ENCODE measurements at places on chromosomes 5 and 9.

DNA sequence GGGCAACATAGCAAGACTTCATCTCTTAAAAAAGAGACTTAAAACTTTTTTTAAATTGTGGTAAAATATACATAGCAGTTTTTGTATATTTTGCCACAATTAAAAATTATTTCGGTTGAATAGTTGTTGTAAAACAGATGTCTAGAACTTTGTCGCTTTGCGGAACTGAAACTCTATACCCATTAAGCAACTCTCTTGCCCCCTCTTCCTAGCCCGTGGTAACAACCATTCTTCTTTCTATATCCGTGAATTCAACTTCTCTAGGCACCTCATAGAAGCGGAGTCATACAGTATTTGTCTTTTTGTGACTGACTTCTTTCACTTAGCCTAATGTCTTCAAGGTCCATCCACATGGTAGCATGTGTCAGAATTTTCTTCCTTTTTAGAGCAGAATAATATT is 43.3 kb downstream of the SPARC start:
- DNase-seq: no peak

GRCh38 chr9:27503623-27504022 is 20.5 kb upstream of the IFNK start:
- no peak for DNase-seq

DNA sequence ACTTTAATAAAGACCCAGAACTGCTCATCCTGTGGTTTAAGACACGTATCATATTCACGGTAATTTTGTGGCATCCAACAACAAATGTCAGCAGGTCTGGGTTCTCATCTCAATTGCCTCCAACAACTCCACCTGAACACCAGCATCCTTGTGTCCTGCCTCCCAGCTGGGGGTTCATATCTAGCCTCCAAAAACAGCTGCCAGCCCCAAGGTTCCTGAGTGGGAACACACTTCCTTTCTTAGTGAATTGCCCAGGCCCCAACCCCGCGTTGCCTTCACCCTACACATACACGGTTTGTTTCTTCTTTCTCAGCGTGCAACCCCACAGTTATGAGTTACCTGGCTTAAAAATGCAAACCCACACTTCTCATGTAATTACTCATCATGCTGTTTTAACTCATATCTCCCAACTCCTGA is 77.9 kb downstream of the SEMA4D start:
- no peak for DNase-seq

DNA sequence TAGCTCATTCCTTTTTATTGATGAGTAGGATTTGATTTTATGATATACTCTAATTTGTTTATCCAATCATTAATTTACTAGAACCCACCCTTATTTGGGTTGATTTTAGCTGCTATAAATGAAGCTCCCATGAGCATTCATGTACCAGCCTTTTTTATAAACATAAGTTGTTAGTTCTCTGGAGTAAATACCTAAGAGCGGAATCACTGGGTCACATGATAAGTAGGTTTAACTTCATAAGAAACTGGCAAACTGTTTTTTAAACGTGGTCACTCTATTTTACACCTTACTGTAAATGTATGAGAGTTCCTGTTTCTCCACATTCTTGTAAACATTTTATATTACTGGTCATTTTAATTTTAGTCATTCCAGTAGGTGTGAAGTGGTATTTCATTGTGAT is 364.6 kb downstream of the NPR3 start:
- no peak for DNase-seq

DNA sequence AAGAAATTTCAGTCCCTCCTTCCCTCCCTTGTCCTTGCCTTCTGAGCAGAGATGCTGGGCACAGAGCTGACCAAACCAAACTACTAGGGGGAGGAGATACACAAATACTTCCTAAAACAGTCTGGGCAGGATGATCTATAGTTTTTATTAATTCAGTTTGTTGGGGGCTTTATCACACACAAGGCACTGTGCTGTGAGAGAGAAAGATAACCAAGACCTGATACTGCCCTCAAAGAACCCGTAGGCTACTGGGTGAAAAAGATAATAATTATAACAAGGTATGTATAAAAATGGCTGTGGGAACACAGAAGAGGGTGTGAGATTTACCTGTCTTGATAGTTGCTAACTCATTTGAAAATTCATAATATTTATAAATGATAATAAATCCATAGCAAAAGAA is 354.7 kb downstream of the NDUFS4 start:
- DNase-seq: no peak

DNA sequence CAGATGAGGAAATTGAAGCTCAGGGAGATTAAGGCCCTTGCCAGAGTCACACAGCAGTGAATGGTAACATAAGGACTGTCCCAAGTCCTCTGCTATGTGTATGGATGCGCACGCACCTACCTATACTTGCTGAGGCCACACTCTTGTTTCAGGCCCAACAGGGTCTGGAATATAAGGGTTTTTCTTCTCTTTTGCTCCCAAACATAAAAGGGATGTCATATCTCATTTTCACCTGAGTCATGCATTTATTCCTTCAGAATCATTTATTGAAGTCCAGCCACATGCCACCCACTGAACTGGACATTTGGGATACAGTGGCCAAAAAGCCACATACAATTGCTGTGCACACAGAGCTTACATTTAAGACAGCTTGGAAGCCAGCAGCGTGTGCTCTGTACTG is 92.0 kb downstream of the SH3TC2 start:
- no peak for DNase-seq

- no peak for DNase-seq
These were observed 2.2 kb downstream of the FNIP1 start for GRCh38 chr5:131794586-131794985.

GRCh38 chr9:94081864-94082463 is 2.3 kb upstream of the PTPDC1 start:
- DNase-seq: no peak

- DNase-seq: peak; percentile 87
These were observed 73.2 kb downstream of the AOPEP start for GRCh38 chr9:94799578-94800264.

- no peak for DNase-seq
These were observed 46.3 kb upstream of the NR3C1 start for GRCh38 chr5:143449772-143450171.

GRCh38 chr5:62214701-62215100 is 91.3 kb upstream of the KIF2A start:
- DNase-seq: no peak

GRCh38 chr5:11289208-11289607 is 528.2 kb upstream of the DAP start:
- no peak for DNase-seq

- DNase-seq: no peak
These were observed 15.4 kb downstream of the NIPSNAP3B start for GRCh38 chr9:104779334-104779733.

DNA sequence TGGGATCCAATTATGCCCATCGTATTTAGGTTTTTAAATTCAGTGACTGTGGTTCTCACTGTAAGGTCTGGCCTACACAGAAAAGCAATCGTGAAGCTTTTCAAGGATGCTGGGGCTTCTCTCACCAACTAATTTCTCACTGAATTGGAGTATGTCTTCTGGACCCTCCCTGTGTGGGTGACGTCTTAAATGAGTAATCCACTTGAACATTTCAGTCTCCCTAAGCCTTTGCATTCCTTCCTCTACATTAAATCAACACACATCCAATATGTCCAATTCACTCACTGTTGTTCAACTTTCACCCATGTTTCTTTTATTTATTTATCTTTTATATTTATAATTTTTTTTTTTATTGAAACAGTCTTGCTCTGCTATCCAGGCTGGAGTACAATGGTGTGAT is 12.5 kb upstream of the BTF3 start:
- no peak for DNase-seq

DNA sequence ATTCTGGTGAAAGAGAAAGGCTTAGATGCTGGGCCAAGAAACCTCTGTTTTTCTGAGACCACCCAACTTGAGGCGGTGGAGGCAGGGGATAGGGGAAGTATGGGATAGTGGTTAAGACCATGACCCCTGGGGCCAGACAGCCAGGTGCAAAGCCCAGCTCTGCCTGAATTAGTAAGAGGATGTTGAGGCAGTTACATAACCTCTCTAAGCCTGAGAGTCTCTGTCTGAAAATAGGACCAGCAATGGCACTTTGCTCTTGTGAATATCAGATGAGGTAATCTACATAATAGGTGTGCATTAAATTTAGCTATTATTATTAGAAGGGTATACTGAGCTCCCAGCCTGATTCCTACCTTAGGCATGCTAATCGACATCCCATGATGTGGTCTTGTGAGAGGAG is 68.2 kb downstream of the DOCK2 start:
- no peak for DNase-seq

- DNase-seq: no peak
These were observed 60.7 kb downstream of the NRG2 start for GRCh38 chr5:139982157-139982974.

- no peak for DNase-seq
These were observed 957 bp downstream of the SHB start for GRCh38 chr9:38067859-38068681.

GRCh38 chr5:137099651-137100050 is 399.5 kb downstream of the SPOCK1 start:
- no peak for DNase-seq

DNA sequence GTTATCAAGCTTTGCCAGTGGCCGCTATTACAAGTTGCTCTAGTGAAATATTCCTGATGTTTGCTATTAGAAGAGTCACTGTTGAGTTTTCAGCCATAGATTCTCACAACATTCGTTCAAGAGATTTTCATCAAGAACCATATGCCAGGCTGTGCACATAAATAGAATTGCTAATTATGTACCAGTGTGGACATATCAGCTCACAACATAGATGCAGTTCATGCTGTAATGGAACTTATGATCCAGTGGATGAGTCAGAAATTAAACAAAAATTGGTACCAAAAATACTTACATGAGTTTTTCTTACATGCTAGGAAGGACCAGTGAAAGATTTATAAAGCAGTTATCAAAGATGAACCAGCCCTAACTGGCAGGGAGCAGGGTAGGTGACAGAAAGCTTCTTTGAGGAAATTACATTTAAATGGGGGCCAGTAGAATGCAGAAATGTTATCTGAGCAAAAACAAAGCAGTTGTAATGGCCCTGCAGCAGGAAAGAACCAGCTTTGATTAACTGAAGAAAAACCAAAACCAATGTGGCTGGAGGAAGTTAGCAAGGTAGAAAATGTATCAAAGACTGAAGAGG is 404.2 kb downstream of the DNAH5 start:
- DNase-seq: no peak

DNA sequence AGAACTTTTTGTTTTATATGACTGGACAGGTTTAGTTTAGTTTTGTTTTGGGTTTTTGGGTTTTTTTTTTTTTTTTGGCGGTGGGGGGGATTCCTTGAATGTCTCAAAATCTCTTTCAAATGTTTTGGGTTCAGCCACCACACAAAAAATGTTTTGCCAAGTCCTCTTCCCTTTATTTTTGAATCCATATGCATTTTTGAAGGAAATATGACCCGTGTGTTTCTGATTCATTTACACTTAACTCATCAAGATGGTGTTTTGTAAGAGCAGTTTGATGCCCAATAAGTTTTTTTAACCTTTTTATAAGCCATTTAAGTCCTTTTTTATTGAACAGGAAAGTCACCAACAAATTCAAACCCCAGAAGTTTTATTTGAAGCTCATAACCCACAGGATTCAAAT is 209.8 kb downstream of the CWC27 start:
- no peak for DNase-seq

GRCh38 chr5:95141141-95141540 is 143.8 kb downstream of the MCTP1 start:
- DNase-seq: no peak

DNA sequence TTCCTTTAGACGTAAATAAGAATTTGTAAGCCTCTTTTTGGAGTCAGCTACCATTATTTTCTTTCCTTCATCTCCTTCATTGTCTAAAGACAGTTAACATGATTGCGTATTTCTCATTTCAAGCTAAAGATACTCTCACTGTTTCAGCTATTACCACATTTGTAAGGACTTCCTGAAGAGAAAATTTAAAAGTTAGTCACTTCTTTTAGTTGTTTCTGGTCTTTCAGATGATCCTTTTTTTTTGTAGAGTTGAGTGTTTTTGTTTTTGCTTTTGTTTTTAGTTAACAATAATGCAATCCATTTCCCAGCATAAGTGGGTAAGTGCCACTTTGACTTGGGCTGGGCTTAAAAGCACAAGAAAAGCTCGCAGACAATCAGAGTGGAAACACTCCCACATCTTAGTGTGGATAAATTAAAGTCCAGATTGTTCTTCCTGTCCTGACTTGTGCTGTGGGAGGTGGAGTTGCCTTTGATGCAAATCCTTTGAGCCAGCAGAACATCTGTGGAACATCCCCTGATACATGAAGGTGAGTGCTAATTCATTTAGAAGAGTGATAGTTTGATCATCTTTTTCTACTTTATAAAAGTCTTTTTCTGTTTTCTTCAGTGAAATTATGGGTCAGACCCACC is 2.0 kb downstream of the IL31RA start:
- DNase-seq: no peak

DNA sequence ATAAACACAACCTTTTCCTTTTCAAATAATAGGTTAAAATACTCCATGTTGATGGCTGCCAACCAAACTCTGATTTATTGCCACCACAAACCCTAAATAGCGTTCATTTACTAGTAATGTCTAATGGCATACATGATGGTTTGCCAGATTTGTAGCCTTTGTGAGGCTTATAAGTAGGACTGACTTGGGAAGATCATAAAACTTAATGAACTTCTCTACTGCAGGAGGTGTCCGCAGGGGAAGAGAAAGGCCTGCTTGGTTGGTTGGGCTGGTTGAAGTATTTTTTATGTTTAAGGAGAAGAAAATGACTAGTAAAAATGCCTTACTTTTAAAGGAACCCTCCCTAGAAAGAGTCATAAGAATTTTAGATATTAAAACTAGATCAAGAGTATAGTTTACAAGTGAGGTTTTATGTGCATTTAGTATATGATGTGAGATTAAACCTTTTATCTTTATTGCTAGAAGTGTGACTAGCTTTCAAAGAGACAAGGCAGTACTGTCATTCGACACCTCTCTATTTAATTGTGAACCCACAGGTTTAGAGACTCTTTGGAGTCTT is 5.0 kb downstream of the PBX3 start:
- DNase-seq: no peak

- DNase-seq: no peak
These were observed 91.6 kb upstream of the NR3C1 start for GRCh38 chr5:143495110-143495509.

DNA sequence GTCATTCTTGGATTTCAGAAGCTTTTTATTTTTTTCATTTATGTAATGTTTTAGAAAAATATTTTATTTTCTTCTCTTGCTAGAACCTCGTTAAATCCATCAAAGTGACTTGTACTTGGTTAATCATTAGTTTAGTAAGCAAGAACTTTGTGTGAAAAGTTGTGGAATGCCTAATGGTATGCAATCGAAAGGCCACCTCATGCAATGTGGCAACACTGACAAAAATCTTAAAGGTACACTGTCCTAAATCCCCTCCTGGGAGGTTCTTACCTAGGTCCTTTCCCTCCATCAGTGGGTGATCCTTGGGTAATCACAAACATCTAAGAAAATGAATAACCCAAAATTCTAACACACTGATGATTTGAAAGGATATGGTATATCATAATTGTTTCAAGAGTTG is 304.2 kb downstream of the DNAH5 start:
- no peak for DNase-seq

DNA sequence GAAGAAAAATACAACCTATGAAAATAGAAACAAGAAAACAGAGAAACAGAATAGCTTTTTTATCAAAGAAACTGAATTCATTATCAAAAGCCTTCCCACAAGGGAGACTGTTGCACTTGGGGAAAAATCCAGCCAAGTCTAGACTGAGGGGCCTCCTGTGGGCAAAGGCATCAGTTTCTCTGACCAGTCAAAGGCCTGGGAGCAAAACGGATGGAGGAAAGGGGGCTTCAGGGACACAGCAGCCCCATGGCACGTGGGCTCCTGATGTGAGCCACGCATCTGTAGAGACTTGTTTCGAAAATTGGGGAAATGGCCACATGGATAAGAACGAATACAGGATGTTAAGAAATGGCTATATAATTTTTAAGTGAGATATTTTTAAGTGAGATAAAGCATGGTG is 21.1 kb downstream of the ZDHHC11B start:
- DNase-seq: no peak
